Ammon's horn (tissue), 1 donor: ENCODE measurements at places on chromosomes 13 and 19.

- DNase-seq: no peak
Observed at GRCh38 chr19:36837176-36837905, 846 bp downstream of the ZNF790 start.

DNA sequence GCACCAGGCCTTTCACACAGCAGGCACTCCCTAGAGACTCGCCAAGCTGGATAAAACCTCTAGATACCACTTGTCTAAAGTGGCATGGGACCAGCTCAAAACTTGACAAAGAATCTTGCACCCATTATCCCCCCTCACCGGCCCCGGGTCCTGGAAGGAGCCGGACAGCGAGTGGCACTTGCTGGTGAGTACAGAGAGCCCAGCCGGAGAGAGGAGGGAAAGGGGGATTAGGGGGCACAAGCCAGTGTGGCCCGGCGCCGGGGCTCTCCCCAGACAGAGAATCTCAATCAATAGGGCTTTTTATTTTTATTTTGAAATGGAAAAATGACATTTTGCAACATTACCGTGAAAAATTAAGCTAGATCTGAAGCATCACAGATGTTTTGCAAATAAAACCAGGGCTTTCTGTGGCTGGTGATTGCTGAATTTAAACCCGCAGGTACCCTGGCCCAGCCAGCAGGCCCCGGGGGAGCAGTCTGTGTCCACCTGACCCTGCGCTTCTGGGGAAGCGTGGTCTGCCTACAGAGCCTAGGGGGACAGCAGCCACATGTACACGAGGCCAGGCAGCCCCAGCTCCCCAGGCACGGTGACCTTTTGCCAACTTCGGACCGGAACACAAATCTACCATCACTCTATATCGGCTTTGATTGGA lies 10.0 kb upstream of the VSTM2B start:
- DNase-seq: no peak

DNA sequence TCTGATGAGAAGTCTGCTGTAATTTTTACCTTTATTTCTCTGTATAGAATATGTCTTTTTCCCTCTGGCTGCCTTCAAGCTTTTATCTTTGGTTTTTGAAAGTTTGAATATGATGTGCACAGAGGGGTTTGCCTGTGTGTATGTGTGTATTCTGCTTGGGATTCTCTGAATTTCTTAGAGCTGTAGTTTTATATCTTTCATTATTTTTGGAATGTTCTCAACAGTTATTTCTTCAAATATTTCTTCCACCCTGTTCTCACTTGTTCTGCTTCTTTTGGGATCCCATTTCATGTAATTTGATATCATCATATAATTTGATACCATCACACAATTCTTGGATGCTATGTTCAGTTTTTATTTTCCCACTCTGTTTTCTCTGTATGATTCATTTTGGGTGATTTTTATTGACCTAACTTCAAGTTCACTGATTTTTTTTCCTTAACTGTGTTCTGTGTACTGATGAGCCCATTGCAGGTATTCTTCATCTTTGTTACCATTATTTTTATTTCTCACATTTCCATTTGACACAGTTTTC lies 7.5 kb downstream of the COG3 start:
- DNase-seq: no peak

GRCh38 chr19:13930402-13930801 lies 7.8 kb downstream of the PODNL1 start:
- DNase-seq: no peak

DNA sequence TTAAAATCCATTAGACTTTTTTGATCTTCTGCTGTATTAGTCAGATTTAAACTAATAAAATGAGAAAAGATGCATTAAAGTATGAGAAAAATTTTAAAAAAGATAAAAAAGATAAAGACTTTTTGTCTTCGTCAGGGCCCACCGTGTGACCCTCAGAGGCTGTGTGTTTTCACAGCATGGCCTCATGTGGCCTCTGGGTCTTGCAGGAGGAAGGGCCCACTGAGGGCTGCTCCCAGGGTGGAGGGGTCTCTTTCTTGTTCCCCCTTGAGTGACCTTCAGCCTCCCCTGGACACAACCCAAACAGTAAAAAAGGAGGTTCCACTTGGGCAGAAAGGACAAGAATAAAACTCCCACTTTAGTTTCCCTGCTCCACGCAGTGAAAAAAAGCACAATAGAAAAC lies 57.1 kb upstream of the RANBP3 start:
- DNase-seq: no peak

DNA sequence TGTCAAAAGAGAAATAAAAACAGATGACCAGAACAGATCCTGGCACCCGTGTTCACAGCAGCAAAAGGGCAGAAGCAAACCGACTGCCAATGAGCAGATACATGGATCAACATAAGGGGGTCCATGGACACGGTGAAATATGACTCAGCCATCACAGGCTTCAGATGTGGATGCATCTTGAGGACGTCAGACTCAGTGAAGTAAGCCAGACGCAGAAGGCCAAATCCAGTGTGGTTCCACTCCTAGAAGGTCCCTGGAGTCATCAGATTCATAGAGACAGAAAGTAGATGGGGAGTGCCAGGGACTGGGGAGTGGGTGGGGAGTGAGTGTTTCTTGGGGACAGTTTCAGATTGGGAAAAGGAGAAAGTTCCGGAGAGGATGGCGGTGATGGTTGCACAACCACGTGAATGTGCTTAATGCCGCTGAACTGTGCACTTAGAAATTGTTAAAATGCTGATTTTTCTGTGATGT lies 28.8 kb upstream of the SEMA6B start:
- no peak for DNase-seq

DNA sequence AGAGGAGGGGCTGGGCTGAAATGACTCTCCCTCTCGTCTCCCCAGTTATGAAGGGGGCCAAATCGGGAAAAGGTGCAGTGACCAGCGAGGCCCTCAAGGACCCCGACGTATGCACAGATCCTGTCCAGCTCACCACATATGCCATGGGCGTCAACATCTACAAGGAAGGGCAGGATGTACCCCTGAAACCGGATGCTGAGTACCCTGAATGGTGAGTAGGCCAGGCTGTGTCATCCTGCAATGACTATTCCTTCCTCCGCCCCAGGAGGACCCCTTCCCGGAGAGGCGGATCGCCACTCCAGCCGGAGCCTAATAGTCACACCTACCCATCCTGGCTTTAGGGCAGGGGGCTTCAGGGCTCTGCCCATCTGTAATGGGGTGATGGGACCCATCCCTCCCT lies 2.6 kb downstream of the MRPL54 start:
- no peak for DNase-seq

DNA sequence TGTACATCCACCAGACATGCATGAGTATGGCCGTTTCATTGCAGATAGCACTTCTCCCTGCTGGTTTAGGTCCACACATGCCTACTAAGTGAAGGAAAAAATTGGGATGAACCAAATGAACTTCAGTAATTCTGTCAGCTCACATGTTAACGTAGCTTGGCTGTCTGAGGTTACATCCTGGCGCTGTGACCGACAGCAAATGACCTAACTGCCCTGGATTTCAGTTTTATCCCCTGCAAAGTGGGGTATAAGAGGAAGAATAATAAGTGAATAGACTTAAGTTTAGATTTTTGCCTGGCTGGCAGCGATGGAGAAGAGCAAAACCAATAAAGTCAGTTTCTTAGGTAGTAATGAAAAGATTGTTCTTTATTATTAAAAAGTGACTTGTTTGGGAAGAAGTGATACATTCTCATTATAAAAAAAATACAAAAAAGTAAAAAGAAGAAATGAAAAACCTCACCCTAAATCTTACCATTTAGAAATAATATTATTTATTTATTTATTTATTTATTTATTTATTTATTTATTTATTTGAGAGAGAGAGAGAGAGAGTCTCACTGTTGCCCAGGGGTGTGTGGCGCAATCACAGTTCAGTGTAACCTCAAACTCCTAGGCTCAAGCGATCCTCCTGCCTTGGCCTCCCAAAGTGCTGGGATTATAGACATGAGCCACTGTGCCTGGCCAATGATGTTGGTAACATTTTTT lies 4.2 kb upstream of the RNF113B start:
- no peak for DNase-seq

- DNase-seq: no peak
Observed at GRCh38 chr19:53882391-53883050, 524 bp downstream of the PRKCG start.

- DNase-seq: no peak
Observed at GRCh38 chr13:59358014-59358413, 805.7 kb downstream of the DIAPH3 start.

- no peak for DNase-seq
Observed at GRCh38 chr19:4566402-4567051, 7.0 kb upstream of the SEMA6B start.

GRCh38 chr19:55285229-55285890 lies 1.6 kb downstream of the BRSK1 start:
- DNase-seq: no peak

- DNase-seq: no peak
Observed at GRCh38 chr13:30799356-30799824, 64.0 kb downstream of the ALOX5AP start.
